ENCODE measurements at places on chromosomes 5 and 9.

DNA sequence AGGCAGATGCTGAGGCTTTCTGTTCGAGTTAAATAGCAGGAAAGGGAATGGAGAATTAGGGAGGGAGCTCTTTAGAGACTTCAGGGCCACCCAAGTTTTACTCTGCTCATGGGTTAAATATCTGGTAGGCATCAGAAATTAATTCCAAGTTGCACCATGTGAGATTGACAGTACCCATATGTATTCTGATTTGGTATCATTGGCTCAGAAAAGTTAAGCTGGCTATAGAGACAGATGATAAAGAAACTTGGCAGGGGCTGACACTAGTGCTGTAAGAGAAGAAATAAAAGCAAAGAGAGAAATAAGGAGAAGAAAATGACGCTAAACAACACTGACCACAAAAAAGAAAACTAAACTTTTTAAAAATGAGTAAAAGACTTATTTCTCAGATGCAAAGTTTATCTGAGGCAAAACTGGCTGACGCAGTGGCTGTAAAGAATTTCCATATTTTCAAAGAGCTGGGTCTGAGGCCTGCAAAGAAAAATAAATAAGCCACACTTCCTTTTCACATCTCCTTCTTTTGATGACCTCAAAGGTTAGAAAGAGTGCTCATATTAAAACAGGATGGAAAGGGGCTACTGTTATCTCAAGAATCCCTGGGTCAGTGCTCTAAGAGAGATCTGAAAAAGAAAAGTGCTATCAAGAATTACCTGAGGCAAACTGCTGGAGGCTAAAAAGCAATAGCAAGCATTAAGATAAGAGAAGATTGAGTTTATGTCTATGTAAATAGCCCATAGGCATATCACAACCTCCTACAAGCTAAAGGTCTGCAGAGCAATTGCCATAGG, 399.0 kb upstream of the MEF2C start:
- DNase-seq: no peak

DNA sequence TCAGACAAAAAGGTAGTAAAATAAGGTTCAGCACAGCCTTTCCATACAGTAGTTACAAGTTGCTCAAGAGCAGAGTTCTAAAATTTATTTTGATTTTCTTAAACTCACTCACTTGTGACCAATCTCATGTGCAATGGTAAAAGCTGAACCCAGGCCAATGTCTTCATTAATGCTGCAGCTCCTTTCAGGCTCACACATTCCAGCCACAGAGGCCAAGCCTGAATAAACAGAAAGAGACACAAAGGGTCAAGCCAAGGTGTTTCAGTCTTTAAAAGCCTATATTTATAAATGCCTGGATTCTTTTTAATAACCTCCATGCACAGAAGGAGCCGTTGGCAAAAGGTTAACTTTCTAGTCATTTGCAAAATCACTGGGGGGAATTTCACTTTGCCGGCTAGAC, 152.5 kb downstream of the ADAMTS6 start:
- no peak for DNase-seq

GRCh38 chr9:2227144-2227867, 212.2 kb downstream of the SMARCA2 start:
- no peak for DNase-seq

DNA sequence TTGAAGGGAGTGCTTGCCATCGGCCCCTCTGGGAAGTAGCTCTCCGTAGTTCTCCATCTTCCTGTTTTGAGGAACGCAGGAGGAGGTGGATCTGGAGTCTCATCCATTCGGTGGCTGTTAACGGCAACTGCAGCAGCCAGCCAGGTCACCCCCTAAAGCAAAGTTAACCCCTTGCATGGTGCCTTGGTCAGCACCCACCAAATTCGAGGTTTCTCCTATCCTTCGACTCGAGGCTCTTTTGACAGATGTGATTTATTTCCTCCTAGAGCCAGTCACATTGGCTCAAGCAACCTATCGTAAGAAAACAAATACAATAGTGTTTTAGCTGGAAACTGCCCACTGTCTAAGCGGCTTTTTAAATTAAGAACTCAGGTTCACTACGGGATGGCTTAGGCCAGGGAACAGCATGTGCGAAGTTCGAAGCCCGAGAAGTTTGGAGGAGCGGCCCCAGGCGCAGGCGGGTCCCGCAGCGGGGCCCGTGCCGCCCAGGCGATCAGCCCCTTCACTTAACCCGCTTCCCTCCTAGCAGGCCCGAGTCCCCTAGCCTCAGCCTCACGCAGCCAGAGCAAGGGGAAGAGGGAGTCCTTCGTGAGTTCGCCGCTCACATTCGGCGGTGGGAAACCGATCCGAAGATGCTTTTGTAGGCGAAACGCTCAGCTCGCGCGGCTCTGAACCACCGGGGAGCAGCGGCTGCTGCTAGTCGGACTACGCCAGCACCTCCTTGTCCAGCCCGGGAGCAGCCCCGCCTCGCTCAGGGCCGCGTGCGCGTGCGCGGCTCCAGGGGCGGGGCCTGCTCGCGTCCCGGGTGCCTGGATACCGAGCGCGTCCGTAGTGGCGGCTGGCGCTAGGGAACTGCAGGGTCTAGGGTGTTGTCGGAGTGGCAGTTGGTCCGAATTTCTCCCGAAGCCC, at the start of gene ROPN1L:
ROPN1L (plus strand) TSS at position 797 of the 909 bp plus-strand sequence. CDS start 289 bp downstream, outside the sequence.
- DNase-seq: peak; percentile 80

GRCh38 chr9:109473329-109473728, 24.8 kb downstream of the PTPN3 start:
- no peak for DNase-seq

GRCh38 chr5:5739490-5739945, 317.0 kb downstream of the ICE1 start:
- no peak for DNase-seq

Measured in CD4-positive, alpha-beta T cell (primary cell).